ENCODE measurements at places on chromosomes 13 and 19.

- DNase-seq: no peak
Observed at GRCh38 chr13:36815062-36815461, 4.0 kb upstream of the RFXAP start.

GRCh38 chr13:47508527-47509228, 492.4 kb downstream of the SUCLA2 start:
- no peak for DNase-seq

DNA sequence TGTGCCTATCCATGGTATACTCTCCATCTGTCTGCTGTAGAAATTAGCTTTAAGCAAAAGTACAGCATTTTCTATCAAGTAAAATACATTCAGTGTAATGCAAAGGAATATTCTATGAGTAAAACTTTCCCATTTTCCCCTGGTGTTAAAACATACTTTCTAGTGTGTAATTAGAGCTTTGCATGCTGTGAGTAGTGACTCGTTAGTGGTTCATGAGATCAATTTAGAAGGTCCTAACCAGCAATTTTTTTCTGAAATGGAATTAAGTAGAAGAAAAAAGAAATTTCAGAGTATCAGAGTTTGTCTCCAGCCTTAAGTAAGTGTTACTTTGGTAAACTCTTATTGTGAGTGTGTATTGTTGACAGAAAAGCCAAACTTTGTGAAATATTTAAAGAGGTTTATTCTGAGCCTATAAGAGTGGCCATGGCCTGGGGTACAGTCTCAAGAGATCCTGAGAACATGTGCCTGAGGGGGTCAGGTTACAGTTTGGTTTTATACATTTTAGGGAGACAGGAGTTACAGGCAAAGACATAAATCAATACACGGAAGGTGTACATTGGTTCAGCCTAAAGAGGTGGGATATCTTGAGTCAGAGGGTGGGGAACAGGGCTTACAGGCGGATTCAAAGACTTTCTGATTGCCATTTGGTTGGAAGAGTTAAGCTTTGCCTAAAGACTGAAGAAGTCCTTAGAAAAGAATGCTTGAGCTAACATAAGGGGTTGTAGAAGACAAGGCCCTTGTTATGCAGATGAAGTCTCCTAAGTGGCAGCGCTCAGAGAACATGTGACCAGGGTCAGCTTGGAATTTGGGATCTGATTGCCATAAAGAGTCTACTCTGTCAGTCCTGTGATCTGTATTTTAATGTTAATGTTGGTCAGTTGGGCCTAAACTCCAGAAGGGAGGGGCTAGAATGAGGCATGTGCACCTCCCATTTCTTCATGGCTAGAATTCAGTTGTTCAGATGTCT, 25.5 kb downstream of the FAM187B start:
- no peak for DNase-seq

DNA sequence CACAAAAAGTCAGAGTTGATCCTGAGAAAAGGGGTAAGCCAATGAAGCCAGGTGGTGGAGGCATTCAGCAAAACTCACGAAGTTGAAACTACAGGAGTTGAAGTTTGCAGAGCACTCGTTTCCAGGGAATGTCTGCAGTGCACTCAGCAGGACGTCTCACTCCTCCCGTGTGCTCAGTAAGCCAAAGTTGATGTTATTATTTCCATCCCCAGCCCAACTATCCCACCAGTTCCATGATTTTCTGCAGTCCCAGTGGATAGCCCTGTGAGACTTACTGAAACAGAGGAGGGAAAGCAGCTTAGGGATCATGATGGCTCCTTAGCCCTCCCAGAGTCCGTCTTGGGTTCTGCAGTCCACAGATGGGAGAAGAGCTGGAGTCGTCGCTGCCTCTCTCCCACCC, at the start of gene TARM1:
TSS of gene TARM1 (minus strand) at position 334 of the 400 bp plus-strand sequence. CDS start at position 309, 25 bp downstream.
- no peak for DNase-seq

DNA sequence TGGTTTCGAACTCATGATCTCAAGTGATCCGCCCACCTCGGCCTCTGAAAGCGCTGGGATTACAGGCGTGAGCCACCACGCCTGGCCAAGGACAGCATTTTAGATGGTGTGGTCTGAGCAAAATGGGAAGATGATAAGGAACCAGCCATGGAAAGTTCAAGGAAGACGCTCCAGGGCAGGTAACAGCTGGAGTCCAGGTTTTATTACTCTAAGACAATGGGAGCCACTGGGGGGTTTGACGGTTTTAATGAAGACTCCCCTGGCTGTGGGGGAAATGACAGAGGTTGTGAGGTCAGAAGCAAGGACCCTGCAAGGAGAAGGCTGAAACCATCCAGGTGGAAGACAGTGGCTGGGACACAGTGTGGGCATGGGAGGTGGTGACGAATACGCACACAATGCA, 20.9 kb downstream of the PRKD2 start:
- no peak for DNase-seq

DNA sequence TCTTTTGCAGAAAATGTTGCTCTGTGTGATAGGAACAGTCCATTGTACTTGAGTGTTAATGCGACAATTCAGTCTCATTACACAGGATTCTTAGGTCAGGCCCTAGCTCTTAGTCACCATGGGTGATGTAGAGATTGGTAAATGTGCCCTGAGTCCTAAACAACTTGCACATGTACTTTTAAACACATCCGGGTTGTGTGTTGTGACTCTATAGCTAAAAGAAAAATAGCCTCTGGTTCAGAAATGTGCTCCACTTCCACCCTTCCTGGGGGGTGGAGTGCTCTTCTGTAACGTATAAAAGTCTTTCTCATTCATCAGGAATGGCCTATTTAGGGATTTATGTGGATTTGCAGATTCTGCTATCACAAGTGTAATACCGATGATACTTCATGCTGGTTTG, 5.2 kb downstream of the SPATA13 start:
- peak; percentile 70 for DNase-seq

GRCh38 chr19:55336101-55336500, 3.6 kb upstream of the KMT5C start:
- no peak for DNase-seq

DNA sequence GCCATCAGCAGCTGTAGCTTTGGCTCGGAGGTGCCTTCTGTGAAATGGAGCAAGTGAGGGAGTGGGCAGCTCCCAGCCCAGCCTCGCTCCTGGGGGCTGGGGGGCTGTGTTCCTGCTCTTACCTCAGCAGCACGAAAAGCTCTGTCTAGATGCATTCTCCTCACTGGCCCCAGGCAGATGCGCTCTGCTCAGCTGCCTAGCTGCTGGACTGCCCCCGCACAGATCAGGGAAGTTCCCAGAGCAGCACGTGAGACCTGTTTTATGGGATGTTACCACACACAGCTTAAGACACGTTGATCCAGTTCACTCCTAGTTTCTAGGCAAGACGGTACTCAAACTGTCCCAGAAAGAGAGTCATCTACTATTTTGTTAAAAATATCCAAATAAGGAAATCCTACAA, 13.6 kb downstream of the LCP1 start:
- peak; percentile 48 for DNase-seq

DNA sequence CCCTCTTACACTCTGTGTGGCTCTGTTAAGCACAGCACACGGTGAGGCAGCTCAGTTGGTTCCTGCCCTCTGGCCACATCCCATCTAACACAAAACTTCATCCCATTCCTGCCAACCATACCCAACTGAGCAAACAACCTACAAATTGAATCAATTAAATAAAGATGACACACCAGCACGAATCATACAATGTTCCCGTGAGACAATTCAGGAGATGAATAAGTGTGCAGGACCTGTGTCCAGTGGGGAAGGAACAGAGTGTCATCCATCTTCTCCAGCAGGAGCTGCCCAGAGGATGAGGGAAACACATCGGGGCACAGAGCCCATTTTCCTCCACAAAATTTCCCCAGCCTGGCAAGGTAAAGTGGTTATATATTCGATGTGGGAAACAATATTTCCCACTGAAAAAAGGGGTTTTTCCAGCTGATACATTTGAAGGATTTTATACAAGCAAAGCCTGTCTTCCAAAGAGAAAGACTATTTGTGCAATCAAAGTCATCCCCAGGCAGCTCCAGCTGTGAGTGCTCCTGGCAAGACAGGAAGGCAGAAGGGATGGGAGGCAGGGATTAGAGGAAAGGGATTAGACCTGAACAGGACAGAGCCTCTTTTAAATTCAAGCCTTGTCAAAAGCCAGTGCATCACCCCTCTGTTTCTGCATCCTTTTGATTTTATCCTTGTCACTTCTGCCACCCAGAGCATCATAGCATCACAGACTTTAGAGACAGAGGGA, 240.2 kb downstream of the LHFPL6 start:
- DNase-seq: peak; percentile 82

DNA sequence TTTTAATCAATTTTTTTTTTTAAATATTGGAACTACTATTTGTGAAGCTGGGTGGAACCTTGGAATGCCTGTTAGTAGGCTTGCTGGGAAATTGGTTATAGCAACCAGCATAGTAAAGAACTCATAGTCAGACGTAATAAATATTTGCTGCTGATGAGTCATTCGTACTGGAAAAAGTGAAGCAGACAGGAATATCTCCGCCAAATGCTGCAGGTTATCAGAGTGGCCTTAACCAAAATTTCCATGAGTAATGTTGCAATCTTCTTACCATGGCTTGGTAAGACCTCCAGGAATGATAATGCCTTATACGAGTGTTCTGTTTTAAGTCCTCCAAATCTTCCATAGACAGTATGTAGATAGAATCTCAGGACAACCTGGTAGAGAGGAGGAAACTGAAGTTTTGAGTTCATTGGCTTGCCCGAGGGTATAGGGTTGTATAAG, 34.2 kb downstream of the MBNL2 start:
- peak; percentile 93 for DNase-seq

- peak; percentile 39 for DNase-seq
Observed at GRCh38 chr19:49422407-49423070, 702 bp downstream of the PTH2 start.

GRCh38 chr19:28285078-28285477, 927.9 kb downstream of the UQCRFS1 start:
- DNase-seq: no peak

DNA sequence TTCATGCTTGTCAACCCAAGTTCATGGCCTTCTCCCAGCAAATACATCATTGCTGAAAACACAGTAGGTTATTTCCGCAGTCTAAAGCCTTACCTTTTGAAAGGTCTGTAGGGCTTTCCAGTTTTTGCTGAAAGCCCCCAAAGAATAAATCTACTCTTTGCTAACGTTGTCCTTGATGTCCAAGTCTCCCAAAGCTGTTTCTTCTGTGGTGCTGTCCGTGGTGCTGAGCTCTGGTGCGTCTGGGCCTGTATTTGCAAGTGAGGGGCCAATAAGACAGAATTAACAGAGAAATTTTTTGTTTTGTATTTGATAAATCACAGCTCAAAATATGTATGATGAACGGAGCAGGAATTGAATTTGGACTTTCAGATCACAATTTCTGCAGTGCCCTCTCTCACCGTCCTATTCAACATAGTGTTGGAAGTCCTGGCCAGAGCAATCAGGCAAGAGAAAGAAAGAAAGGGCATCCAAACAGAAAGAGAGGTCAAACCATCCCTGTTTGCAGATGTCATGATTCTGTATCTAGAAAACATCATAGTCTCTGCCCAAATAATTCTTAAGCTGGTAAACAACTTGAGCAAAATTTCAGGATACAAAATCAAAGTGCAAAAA, 9.8 kb upstream of the LGALS16 start:
- peak; percentile 16 for DNase-seq

- no peak for DNase-seq
Observed at GRCh38 chr19:7763696-7764095, 653 bp downstream of the CLEC4M start.

DNA sequence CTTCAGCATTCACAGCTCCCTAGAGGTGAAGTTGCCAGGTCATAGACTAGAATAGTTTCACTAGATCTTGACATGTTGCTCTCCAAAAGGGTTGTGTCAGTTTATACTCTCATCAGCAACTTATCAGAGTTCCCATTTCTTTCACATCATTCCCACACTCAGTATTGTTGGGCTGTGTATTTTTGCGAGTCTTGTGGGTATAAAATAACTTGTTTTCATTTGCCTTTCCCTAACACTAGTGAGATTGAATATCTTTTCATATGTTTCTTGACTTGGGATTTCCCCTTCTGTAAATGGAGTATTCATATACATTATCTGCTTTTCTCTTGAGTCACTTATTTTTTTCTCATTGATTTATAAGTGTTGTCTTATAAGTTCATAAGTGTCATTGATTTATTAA, 55.2 kb upstream of the GPR183 start:
- DNase-seq: no peak

DNA sequence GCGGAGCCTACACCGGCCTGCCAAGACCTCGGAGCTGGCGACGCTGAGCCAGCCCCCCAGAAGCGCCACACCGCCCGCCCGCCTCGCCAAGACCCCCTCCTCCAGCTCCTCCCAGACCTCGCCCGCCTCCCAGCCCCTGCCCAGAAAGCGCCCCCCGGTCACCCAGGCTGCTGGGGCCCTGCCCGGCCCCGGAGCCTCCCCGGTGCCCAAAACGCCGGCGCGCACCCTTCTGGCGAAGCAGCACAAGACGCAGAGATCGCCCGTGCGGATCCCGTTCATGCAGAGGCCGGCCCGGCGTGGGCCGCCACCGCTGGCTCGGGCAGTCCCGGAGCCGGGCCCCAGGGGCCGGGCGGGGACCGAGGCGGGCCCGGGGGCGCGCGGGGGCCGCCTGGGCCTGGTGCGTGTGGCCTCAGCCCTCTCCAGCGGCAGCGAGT, 10.2 kb downstream of the C19orf25 start:
- peak; percentile 49 for DNase-seq

- DNase-seq: no peak
Observed at GRCh38 chr13:60328073-60328472, 68.9 kb upstream of the TDRD3 start.

DNA sequence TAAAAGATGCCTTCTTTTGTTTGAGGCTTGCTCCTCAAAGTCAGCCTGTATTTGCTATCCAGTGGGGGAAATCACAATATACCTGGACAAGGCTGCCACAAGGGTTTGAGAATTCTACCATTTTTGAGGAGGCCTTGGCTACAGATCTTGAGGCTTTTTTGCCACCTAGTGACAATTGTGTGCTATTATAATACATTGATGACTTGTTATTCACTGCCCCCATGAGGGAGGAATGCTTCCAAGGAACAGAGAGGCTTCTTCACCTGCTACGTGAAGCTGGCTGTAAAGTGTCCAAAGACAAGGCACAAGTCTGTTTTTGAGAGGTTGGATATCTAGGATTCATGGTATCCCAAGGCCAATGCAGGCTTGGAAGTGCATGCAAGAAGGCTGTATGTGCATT, 72.5 kb downstream of the ZNF708 start:
- DNase-seq: peak; percentile 12

- no peak for DNase-seq
Observed at GRCh38 chr19:4983346-4984105, 14.6 kb downstream of the KDM4B start.

DNA sequence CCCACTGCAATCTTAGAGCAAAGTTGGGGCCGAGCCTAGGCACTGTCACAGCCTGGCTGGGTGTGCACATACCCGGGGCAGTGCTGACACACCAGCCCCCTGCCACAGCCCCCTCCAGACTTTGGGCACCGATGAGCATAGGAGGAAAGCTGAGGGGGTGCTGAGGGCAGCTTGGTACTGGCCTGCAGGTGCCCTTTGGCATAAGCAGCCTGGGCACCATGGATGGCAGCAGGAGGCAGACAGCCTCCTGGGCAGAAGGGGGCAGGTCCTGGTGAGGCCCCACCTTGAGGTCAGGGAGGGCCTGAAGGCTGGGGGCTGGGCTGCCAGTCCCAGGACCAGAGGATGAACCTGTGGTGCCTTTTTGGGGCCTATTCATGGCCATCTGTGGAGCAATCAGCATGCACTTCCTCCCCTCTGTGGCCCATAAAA, 8.2 kb downstream of the IGFL4 start:
- no peak for DNase-seq

All from fibroblast of mammary gland (primary cell).